ENCODE measurements at places on chromosomes 2 and 18. TPM values are rescaled to one million over a fixed set of nuclear protein-coding genes. Genes with fewer than 3 reads are reported as not detected.
A peak's percentile ranks its signal among the peaks of the same experiment; 100 is the strongest.

- no peak for DNase-seq
- no peak overlapping the region for H3K4me3 ChIP-seq
Measured at GRCh38 chr2:169933124-169933711, 106.0 kb downstream of the UBR3 start.

DNA sequence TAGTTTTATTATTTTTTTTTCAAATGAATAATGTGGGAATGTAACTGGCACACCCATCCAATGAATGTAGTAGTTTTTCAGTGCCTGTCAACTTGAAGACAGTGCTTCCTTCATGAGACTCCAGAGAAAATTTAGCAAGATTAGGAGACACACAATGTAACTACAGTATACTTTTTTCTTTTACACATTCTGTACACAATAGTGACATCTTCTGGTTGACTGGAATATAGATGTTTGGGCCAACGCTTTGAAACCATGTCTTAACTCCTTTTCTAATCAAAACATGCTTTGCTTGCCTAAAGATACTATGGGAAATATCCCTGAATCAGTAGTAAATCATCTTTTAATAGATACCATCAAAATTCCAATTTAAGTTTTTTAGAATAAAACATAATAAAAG is 229.5 kb upstream of the ZC3H15 start:
- DNase-seq = no peak
- no peak overlapping the region for H3K27ac ChIP-seq
- H3K4me3 ChIP-seq = no peak overlapping the region
- H3K27me3 ChIP-seq = no peaks in the 10 kb centered on the region

- no peaks in the 10 kb centered on the region for H3K27me3 ChIP-seq
- H3K4me3 ChIP-seq = no peak overlapping the region
- DNase-seq = no peak
- H3K4me1 ChIP-seq = no peaks in the 10 kb centered on the region
- no peak overlapping the region for H3K27ac ChIP-seq
Measured at GRCh38 chr18:21408681-21409080, 166.6 kb downstream of the GREB1L start.

- H3K4me3 ChIP-seq = no peak overlapping the region
- no peaks in the 10 kb centered on the region for H3K27me3 ChIP-seq
- H3K4me1 ChIP-seq = no peaks in the 10 kb centered on the region
- no peak overlapping the region for H3K27ac ChIP-seq
- H3K36me3 ChIP-seq = peaks cover 2% of the 10 kb centered on the region
Measured at GRCh38 chr2:108907822-108908712, 81.0 kb downstream of the EDAR start.

DNA sequence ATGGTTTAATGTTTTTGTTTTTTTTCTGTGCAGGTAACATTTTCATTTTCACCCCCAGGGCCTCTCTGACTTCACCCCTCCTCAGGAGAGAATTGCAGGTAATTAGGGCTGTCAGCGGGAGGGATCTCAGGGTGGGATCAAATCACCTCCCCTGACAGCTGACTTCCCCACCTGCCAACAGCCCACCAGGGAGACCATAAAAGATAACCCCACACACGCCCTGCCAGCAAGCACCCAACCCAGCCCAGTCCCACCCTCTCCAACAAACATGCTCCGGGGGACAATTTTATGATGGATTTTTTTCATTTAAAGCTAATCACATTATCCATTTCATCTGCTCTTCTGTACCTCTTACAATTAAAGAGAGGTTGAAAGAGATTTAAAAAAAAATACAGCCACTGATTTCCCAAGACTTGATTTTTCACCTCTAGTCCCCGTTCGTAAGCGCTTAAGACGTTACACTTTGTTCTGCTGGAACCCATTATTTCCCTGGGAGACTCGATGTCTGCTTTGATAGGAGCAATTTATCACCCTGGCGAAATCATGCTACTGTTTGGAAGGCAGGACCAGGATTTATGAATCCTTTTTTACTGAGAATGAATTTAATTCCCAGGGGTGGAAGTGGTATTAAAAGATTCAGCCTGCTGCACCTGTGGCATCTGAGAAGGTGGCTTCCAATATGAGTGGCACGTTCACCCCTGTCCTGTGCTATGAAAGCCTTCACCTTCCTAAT is 232.9 kb upstream of the ID2 start:
- H3K27me3 ChIP-seq = peaks cover 3% of the 10 kb centered on the region
- DNase-seq = no peak
- no peaks in the 10 kb centered on the region for H3K36me3 ChIP-seq
- H3K4me3 ChIP-seq = no peak overlapping the region
- no peaks in the 10 kb centered on the region for H3K4me1 ChIP-seq

GRCh38 chr2:1268034-1268433 is 145.2 kb upstream of the TPO start:
- H3K4me1 ChIP-seq = no peaks in the 10 kb centered on the region
- no peak overlapping the region for H3K27ac ChIP-seq
- H3K4me3 ChIP-seq = no peak overlapping the region
- no peaks in the 10 kb centered on the region for H3K36me3 ChIP-seq
- no peaks in the 10 kb centered on the region for H3K27me3 ChIP-seq

GRCh38 chr2:141697035-141697434 is 433.8 kb downstream of the LRP1B start:
- no peak for DNase-seq
- H3K27ac ChIP-seq = no peak overlapping the region
- H3K36me3 ChIP-seq = no peaks in the 10 kb centered on the region
- no peak overlapping the region for H3K4me3 ChIP-seq
- H3K4me1 ChIP-seq = no peaks in the 10 kb centered on the region

Gene SPC25
- 32.0 TPM for total RNA-seq

- H3K36me3 ChIP-seq = peaks cover 6% of the 10 kb centered on the region
- peak; percentile 4 for DNase-seq
- H3K27me3 ChIP-seq = no peaks in the 10 kb centered on the region
- H3K27ac ChIP-seq = peak overlapping the region; percentile 69
- peak overlapping the region; percentile 42 for H3K4me3 ChIP-seq
- H3K4me1 ChIP-seq = peaks cover 49% of the 10 kb centered on the region
Measured at GRCh38 chr2:18546567-18546966, 13.9 kb downstream of the RDH14 start.

DNA sequence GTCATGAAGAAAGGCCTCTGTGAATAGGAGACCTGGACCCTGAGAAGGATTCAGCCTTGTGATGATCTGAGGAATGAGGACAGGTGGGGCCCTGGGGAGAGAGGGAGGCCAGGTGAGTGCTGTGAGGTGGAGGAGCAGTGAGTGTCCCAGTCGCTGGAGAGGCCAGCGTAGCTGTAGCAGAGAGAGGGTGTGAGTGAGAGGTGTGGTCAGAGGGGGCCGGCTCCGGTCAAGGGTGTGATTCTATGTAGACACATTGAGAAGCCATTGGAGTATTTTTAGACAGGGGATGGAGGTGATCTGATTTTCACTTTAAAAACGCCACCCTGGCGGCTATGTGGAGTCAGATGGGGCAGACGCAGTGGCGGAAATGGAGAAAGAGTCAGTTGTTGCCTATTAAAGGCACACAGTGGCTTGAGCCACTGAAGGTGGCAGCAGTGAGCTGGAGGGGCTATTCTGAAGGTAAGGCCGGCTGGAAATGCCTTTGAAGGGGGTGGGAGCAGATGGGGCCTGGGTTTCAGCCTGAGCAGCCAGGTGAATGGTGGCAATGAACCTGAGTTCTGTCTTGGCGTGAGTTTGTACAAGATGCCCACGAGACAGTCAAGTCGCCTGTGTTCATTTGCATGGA is 55.6 kb downstream of the GREB1 start:
- no peak overlapping the region for H3K27ac ChIP-seq
- no peaks in the 10 kb centered on the region for H3K27me3 ChIP-seq
- H3K4me3 ChIP-seq = no peak overlapping the region
- H3K4me1 ChIP-seq = no peaks in the 10 kb centered on the region
- no peaks in the 10 kb centered on the region for H3K36me3 ChIP-seq

Gene SIX3
- not detected for total RNA-seq

DNA sequence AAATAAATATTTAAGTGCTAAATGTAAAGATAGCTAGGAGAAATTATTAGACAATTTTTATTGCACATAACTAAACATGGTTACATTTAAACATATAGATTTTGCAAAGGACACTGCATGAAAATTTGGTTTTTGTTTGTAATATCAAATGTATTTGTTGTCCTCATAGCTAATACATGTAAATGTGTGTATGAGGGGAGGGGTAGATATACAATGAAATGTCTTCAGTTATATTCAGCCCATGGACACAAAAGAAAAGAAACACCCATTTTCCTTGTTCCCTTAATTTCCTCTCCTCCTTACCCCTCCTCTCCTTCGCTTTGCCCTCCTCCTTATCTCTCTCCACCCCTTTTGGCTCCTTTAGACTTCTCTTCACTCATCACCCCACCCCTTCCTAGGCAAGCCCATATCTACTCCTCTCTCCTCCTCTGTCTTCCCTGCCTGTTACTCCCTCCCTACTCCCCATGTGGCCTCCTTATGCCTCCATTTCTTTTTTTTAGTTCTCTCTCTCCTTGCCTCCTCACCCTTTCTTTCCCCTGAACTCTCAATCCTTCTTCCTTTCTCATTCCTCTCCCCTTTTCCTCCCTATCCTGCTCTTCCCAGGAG is 1.4 kb downstream of the COL3A1 start:
- H3K27me3 ChIP-seq = peaks cover 7% of the 10 kb centered on the region

GRCh38 chr2:222677981-222678380 is 6.5 kb downstream of the MOGAT1 start:
- no peak overlapping the region for H3K4me3 ChIP-seq
- peaks cover 30% of the 10 kb centered on the region for H3K27me3 ChIP-seq
- no peak for DNase-seq
- H3K4me1 ChIP-seq = no peaks in the 10 kb centered on the region

Gene GREB1L
- not detected for total RNA-seq

Gene HOXD12
- total RNA-seq = not detected

- no peak for DNase-seq
- H3K4me1 ChIP-seq = no peaks in the 10 kb centered on the region
- H3K36me3 ChIP-seq = peaks cover 5% of the 10 kb centered on the region
- no peak overlapping the region for H3K4me3 ChIP-seq
- H3K27ac ChIP-seq = no peak overlapping the region
Measured at GRCh38 chr2:173298536-173299097, 56.1 kb upstream of the CDCA7 start.

Gene IL36G
- total RNA-seq = not detected

GRCh38 chr2:25081237-25081790 is 39.4 kb downstream of the EFR3B start:
- peaks cover 6% of the 10 kb centered on the region for H3K27me3 ChIP-seq
- H3K4me3 ChIP-seq = no peak overlapping the region
- H3K27ac ChIP-seq = no peak overlapping the region

GRCh38 chr2:107589079-107589491 is 237.6 kb upstream of the RGPD4 start:
- DNase-seq = no peak
- no peak overlapping the region for H3K4me3 ChIP-seq
- no peak overlapping the region for H3K27ac ChIP-seq
- H3K27me3 ChIP-seq = no peaks in the 10 kb centered on the region

- peaks cover 68% of the 10 kb centered on the region for H3K27me3 ChIP-seq
- DNase-seq = peak; percentile 21
- no peaks in the 10 kb centered on the region for H3K36me3 ChIP-seq
- no peak overlapping the region for H3K27ac ChIP-seq
- peaks cover 10% of the 10 kb centered on the region for H3K4me1 ChIP-seq
Measured at GRCh38 chr2:218860950-218861381, 1.4 kb downstream of the WNT6 start.

Gene ALPI
- total RNA-seq = not detected

All from activated CD8-positive, alpha-beta T cell treated with anti-CD3 and anti-CD28 coated beads for 36 hours (primary cell).